Stimulated activated naive CD8-positive, alpha-beta T cell treated with anti-CD3 and anti-CD28 coated beads, Interleukin-15, amount 100 ng/mL, for 72 hours (primary cell): ENCODE measurements at places on chromosomes 6 and 20.

- no peak for DNase-seq
Observed at GRCh38 chr20:32296819-32297420, 19.5 kb downstream of the KIF3B start.

DNA sequence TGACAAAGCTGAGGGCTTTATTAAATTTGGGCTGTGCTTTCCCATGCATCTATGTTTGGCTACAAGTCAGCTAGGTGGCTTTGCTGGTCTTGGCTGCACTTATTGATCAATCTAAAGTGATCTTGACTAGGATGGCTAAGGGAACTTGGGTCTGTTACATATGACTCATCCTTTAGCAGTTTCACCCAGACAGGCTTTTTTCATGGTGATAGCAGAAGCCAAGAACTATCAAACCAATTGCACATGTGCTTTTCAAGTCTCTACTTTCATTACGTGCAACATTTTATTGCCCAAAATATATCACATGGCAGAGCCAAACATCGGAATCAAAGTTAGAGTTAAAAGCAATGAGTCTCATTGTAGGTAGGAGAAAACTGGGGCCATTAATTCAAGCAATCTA lies 626.3 kb downstream of the TENT5A start:
- no peak for DNase-seq

DNA sequence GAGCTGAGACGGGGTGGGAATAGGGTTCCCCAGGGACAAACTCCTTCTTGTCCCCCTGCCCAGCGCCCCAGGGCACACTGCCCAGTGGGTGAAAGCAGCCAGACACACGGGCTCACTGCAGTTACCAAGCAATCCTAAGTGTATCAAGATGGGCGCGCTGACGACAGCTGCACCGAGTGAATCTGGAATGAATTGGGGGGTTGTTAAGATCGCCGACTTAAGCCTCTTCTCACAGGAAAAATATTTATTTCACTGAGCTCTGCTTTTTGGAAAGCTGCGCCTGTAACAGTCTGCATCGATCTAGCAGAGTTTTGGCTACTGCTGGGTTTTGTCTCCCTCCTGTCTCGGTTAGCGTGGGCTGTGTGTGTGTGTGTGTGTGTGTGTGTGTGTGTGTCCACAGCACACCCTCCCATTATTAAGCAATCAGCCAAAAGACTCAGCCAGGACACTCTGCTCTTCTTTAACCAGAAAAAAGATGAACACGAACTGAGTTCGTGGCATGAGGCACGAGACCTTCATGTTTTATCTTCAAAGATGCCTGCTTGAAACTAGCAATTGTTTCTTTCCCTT lies 35.9 kb downstream of the RIPOR3 start:
- no peak for DNase-seq

GRCh38 chr20:56706867-56707360 lies 77.8 kb downstream of the TFAP2C start:
- no peak for DNase-seq

DNA sequence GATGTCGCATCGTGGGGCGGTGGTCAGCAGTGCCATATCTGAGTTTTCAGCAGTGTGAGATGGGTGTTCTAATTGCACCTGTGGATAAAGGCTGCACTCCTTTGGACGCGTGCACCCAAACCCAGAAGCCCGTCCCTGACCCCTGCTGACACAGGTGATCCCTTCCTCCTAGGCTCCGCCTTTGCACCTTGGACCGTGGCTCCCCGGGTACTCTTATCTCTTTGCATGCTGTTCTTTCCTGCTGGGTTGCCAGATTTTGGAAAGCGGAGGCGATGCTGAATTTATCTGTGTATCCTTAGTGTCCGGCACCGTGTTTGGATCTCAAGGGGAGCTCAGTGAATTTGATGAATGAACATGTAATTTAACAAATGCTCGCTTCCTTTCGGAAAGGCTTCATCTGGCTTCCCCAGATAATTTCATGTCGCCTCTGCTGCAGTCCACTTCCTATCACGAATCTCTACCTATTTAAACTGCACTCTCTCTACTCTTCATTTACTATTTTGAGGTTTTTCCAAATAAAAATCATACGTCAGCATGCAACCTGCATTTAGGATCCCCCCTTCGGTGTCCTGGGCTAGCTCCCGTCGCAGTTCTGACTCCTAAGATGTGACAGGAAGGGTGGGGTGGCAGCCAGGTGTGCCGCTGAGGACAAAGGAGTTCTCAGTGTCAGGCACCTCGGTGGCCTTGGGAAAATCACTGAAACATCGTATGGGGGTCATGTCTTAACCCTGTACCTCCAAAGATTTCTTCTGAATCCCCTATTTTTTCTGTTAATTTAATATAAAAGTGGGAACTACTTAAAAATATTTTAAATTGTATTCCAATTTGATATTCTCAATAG lies 753 bp upstream of the PERP start:
- peak; percentile 23 for DNase-seq

GRCh38 chr6:118382126-118382525 lies 166.0 kb upstream of the PLN start:
- DNase-seq: no peak

- DNase-seq: no peak
Observed at GRCh38 chr6:5053038-5053437, 32.1 kb upstream of the PPP1R3G start.

- DNase-seq: no peak
Observed at GRCh38 chr6:17709476-17709875, 2.8 kb upstream of the NUP153 start.
